ENCODE measurements at places on chromosomes 4 and X.
A peak's percentile ranks its signal among the peaks of the same experiment; 100 is the strongest.

GRCh38 chr4:73759357-73759756 lies 19.0 kb downstream of the CXCL8 start:
- no peak for DNase-seq

DNA sequence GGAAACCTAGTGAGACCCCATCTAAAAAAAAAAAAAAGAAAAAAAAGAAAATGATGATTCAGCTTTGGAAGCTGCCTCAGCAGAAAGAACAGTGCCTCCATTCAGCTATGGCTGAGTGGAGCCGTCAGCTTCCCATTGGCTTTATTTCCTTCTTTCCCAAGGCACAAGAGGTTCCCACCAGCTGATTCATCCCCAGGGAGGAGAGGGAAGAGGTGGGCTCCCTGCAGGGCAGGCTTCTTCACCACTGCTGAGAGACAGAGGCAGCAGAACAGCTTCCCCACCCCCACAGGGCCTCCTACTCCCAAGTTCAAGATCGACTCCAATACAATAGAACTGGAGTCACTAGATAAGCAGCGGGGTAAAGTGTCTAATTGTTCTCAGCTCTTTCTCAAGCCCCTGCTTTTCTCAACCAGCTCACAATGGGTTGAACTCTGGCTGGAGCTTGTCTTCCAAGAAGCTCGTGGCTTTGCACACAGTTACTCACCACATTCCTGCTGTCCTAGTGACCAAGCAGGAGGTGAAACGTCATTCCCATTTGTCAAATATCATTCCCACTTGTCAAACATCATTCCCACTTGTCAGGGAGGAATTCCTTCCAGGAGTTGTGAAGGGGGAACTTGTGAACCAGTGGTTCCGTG lies 47.8 kb downstream of the FHDC1 start:
- DNase-seq, result no peak

- DNase-seq, result no peak
Measured at GRCh38 chrX:118521435-118521834, 25.8 kb downstream of the DOCK11 start.

- no peak for DNase-seq
Measured at GRCh38 chrX:104707572-104707971, 141.6 kb downstream of the IL1RAPL2 start.

- no peak for DNase-seq
Measured at GRCh38 chrX:20693078-20693477, 426.4 kb upstream of the RPS6KA3 start.

DNA sequence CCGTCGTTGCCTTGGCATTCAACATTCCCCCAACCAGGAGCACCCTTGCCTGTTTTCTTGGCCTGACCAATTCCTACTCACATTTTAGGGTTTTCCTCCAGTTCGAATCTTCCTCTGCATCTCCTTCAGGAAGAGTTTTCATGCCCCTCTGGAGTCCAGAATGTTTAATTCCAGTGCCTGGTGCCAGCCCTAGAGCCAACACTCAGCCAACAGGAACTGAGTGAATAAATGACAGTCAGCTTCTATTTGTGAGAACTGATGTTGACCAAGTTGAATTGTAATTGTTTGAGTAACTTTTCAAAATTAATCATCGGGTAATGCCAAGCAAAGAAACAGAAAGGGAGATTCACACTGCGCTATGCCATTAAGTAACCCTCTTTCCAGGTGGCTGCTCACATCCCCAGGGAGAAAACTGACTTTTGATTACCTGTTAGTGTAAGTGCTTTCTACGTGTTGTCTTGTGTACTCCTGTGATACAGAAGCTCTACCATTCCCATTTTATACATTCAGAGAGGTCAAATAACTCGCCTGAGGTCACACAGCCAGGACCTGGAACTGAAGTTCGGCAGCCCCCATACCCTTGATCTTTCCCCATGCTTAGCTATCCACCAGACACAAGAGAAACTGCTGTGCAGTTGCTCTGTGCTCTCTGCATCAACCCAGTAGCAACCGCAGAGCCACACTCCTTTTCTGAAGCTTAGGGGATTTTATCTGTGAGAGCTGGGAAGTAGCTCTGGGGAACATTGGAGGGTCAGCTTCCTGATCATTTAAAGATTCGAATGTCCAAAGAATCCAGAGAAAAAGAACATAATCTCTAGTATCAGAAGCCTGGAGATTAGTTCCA lies 19.0 kb upstream of the SLC2A9 start:
- DNase-seq, result no peak

GRCh38 chr4:145679520-145679919 lies 426 bp upstream of the C4orf51 start:
- no peak for DNase-seq

GRCh38 chr4:40308528-40309122 lies 26.5 kb upstream of the CHRNA9 start:
- no peak for DNase-seq

- no peak for DNase-seq
Measured at GRCh38 chrX:77597090-77597489, 149.9 kb downstream of the FGF16 start.

- DNase-seq, result no peak
Measured at GRCh38 chrX:23854945-23855344, 52.8 kb downstream of the APOO start.

- peak; percentile 69 for DNase-seq
Measured at GRCh38 chrX:7110821-7111276, 36.7 kb upstream of the STS start.

GRCh38 chr4:186807808-186808629 lies 84.4 kb upstream of the FAT1 start:
- no peak for DNase-seq

GRCh38 chrX:2698604-2699003 lies 7.5 kb downstream of the CD99 start:
- no peak for DNase-seq

- DNase-seq, result no peak
Measured at GRCh38 chr4:3813151-3814052, 47.2 kb downstream of the ADRA2C start.

DNA sequence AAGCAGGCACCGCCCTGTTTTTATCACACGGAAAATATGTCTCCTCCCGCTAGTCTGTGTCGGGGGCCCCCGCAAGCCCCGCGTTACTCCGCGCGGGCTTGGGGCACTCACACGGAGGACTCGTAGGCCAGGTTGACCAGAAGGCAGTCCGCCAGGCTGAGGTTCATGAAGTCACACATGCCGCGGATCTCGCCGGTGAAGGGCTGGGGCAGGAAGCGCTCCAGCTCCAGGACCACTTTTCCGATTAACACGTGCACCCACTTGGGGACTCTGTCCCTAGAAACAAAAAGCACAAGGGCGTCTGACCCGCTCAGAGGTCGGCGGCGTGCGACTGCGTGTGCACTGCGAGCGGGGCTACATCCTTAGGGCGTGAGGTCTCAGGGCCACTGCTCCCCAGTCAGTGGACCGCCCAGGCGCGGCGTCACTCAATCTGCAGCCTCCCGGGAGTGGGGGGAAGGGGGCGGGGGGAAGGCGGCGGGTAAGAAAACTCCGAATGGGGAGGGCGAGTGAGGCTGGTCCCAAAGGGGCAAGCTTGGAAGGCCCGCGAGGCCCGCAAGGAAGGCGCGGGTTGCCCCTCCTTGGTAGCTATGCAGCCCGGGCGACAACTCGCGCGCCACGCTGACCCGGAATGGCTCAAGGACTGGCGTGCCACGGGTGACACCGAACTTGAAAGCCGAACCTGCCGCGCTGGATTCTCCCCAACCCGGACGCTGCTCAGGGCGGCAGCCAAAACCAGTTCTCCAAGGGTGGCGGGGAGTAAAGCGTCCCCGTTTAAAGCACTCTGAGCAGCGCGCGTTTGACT lies 722 bp downstream of the NAAA start:
- DNase-seq, result no peak

DNA sequence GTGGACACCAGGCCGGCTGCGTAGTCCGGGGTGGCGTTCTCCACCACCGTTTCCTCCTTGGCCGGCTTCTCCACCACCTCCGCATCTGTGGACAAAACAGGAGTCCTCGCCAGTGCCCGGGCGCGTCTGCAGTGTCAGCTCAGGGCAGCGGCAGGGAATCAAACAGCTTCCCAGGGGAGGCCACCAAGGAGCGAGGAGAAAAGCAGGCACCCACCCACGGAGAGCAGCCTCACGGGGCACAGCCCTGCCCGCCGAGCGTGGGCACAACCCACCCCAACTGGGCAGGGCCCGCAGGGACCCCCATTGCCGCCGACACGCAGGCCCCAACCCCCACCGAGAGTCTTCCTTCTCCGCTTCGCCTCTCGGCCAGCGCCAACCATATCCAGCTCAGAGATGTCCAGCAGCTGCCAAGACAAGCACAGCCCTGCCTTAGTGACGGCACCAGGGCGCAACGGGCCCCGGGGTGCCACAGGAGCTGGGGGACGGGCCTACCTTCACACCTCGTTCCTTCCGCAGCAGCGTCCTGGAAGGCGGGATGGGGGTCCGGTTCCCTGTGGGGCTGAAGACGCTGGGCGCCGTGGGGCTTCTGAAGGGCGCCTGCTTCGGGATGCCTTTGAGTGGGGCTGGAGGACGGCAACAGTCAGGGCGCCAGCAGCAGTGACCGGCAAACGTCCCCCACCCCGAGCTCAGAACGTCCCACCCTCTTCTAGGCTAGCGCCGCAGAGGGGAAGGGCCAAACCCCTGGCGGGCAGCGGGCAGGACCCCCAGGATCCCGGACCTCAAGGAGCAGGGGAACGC lies 22.8 kb downstream of the NELFA start:
- DNase-seq, result no peak

DNA sequence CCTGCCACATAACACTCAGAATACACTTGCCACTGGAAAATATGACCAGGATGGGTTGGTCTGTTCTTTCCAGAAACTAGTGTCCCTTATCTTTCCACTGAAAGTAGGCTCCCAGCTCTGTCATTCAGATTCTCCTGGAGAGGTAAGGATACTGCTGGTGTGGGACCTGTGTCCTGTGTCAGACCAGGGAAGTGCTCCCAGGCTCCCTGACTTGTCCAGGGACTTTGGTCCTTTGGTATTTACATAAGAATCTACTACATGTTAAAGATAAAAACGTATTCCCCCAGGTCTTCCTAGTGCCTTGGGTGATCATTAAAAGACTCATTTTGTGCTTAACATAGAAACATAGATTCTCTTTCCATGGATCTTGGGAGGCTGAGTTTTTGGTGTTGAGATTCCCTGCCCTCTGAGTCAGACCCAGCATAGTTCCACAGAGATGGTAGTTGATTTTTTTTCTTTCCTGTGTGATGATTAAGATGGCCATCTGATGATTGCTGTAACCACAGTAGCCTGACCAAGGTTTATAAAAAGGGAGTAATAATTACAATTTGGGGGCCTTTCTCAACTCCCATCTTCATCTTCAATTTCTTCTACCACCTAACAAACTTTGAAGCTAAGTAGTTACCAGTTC lies 159.8 kb upstream of the JADE1 start:
- DNase-seq, result no peak

DNA sequence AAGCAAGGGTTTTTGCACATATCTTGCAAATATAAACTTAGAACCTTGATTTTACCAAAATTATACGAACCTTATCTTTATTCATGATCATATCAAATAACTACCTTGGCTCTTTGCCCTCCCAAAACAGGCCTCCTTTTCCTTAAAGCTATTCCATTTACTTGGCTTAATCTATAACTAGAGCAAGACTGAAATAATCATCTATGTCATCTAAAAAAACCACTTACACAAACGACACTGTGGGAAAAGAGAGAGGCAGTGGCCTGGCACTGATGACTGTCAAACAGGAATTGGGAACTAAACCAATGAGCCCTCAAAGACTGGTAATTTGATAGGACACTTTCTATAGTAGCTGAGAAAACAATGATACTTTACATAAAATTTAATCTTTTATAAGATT lies 11.7 kb upstream of the PTPN13 start:
- no peak for DNase-seq

DNA sequence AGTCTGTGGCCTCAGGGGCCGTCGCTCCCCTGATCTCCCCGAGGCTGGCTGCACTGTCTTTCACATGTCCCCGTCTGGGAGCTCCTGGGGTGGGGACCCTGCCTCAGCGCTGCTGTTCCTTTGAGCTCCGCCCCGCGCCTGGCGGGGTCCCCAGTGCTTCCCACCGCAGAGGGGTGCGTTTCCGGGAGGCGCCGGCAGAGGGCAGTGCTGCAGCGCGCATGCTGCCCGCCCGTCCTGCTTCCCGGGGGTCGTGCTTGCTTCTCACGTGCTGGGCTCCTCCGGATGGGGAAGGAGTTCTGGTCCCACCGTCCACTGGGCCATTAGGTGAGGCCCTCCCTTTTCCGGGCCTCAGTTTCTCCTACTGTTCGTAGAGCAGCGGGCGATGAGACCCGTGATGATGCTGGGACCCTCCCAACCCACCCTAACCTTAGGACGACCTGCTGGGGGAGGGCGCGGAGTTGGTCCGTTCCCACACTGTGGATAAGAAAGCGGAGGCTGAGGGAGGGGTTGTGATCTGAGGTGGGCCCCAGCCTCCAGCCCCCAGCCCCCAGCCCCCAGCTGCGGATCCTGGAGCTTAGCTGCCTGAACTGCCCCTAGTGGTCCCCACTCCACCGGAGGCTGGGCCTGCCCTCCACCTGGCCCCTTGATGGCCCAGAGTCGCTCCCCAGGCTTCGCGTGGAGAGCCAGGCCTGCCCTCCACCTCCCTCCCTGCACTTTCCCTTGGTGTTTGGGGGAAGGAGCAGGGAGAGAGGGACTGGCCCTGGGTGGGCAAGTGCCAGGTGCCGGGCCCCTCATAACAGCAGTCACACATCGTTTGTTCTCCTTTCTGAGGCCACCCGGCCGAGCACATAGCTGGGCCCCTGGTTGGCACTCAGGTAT lies 15.3 kb downstream of the CPZ start:
- DNase-seq, result no peak

DNA sequence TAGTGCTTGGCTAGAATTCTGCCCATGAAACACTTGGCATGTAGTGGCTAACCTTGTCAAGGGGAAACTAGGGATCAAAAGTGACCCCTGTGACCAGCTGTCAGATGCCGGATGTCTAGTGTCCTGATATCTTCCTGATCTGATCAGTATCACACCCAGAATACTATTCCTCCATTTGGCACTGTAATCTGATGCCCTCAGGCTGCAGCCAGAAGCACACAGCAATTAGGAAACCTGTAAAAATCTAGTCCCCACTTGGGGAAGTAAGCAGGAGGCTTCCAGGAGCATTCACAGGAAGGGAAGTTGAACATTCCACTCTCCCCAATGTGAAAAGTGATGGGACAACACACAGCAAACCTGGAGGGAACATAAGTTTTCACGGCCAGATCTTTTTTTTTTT lies 125.1 kb downstream of the HS6ST2 start:
- DNase-seq, result no peak

DNA sequence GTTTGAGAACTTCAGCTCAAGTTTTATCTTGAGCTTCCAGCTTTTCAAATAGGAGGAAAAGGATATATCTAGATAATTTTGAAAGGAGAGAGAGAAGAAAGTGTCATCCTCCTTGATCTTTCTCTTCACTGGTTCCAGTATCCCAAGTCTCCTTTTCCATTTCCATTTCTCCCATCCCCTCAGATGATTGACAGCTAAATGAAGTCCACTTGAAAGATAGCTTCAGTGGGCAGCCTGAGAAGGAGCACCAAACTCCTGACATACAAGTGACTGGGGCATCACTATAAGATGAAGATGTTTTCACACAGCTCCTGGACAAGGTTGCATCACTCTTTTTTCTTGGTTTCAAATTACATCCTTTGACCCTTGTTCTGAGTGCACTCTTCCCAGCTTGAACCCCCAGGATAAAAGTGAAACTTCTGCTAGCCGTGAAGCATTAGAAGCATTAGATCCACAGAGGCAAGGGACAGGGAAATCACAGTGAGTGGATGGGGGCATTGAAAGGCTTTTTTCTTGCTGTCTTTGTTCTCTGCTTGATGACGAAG lies 17.5 kb upstream of the MAGEA10 start:
- DNase-seq, result no peak

- DNase-seq, result no peak
Measured at GRCh38 chrX:31245714-31246113, 173.9 kb upstream of the FTHL17 start.
